Fibroblast of skin of right quadriceps (primary cell): ENCODE measurements at places on chromosomes 16 and 17.

DNA sequence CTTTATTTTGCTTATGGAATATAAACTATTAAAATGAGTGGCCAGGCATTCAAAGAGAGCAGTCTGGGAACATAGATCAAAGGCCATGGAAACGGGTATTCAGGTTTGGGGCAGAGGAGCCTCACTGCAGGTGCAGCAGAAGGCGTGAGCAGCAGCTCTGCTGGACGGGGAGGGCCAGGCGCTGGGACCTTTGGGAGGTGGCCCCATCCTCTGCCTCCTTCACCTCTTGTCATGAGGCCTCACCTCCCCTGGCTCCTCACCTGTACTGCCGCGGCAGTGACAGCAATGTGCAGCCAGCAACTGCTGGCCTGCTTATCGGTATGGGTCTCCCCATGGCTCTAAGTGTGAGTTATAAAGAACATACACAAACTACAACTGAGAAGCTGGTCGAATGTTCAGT is 109.4 kb downstream of the CDK5R1 start:
- DNase-seq, result no peak

DNA sequence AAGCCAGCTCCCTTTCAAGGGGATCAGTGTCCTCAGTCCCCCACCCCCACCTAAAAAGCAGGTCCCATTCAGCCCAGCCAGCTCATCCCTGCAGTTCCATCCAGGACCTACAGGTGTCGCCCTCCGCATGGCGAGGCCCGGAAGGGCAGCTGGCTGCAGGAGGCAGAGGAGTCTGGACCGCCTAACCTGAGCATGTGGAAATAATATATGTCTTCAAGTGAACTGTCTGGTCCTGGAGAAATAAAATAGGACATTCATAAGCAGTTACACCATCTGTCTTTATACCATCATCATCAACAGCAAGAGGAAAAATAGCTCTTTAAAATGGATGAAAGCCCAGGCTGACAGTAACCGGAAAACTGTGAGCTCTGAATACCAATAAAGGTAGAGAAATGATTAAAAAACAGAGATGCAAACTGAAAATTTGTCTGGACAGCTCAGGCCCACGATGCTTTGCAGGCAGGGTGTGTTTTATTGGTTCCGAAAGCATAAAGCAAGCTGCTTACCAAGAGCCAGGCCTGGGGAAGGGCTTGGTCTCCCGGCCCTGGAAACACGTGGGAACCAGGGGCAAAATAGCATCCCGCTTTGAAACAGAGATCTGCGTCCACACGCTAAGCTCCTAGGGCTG is 215.2 kb downstream of the ZFHX3 start:
- DNase-seq, result peak; percentile 75

DNA sequence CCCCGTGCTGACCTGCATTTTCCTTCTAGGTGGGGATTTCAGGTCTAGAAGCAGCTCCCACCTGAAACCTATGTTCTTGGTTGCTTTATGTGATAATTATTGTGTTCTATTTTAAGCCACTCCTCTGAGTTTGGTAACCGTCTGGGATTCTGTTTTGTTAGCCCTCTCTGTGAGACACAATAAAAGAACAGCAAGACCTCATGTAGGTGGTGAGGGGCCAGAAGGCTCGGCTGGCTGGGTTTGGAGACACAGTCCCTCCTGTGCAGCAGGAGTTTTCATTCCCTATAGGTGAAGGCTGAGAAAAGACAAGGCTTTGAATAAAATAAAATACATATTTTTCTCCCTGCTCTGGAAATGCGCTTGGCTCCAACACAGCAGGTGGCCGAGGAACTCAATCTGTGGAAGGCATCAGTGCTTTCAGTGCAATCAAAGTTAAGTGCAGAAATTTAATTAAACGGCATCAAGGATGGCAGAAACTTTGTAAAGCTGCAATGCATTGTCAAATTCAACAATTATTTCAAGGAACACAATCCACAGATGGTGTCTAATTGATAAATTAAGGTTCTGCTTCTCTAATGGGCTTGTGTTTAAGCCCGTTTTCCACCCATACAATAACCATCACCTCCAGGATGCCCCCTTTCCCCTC is 107.8 kb downstream of the MSI2 start:
- no peak for DNase-seq

- no peak for DNase-seq
These were observed 313.7 kb downstream of the SEC14L1 start for GRCh38 chr17:77454242-77455095.

DNA sequence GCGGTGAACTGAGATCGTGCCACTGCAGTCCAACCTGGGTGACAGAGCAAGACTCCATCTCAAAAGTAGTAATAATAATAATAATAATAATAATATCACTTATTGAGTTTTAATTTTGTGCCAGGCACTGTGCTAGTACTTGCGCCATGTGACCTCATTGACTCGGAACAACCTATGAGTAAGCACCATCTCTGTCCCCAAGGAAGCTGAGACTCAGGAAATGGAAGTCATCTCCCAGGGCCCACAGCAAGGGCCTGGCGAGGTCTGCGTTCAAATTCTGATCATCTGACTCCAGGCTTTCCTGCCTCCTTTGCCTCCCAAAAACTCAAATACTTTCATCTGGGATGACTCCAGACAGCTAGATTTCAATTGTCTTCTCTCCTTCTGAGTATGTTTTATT is 162.9 kb downstream of the SEC14L1 start:
- no peak for DNase-seq

DNA sequence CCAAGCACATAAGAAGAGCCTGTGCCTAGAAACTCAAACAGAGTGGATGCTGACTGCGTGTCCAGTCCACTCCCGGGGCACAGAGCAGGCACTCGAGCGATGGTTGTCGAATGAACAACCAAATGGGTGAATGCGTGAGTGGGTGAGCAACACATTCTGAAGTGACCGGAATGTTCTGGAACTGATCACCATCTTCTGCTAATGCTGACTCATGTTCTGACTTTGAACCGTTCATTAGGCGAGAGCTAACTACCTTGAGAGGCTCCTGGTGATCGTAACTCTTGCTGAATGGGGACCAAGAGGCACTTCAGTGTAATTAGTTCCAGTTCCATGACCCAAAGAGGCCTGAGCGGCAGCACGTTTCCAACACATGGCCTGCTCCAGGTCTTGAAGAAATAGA is 37.9 kb downstream of the IRF8 start:
- no peak for DNase-seq

DNA sequence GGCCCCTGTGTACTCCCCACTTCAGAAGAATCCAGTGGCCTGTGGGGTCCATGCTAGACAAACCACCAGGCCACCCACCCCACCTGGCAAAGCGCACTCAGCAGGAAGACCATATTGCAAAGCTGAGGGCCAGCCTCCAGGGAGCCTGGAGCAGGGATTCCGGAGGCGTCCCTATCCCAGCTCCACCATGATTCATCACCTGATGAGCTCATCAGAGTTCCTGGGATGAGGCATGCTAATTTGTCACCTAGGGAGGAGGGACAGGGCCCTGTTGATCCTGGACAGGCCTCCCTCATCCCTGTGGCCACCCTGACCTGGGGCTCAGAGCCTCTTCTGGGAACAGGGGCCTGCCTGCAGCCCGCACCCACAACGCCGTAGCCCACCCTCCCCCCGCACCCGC is 131.6 kb upstream of the PLCG2 start:
- DNase-seq, result peak; percentile 82

- DNase-seq, result no peak
These were observed 5.5 kb upstream of the IL27 start for GRCh38 chr16:28511801-28512789.

DNA sequence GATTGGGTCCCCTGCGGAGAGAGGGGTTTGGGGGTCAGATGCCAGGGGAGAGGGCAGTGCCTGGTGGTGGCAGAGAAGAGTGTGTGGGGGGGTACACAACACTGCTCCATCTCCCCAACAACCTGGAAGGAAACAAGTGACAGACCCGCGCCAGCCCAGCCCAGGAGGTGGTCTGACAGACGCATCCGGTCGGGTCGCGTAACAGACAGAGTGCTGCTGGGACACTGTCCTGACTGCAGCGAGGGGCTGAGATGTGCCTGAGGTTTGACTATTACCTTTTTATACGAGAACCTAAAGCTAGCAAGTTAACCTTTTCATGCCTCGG is 16.2 kb downstream of the UNC13D start:
- DNase-seq, result no peak

GRCh38 chr17:30336369-30337171 is 2.7 kb upstream of the TMIGD1 start:
- peak; percentile 37 for DNase-seq

- DNase-seq, result peak; percentile 99
These were observed at the start of gene USP32 for GRCh38 chr17:60392042-60392844. TSS of gene USP32 (minus strand) at chr17:60392133. CDS start at chr17:60391939, 194 bp downstream.

GRCh38 chr16:82045465-82045864 is 10.4 kb downstream of the HSD17B2 start:
- no peak for DNase-seq

- no peak for DNase-seq
These were observed 28.3 kb downstream of the CCDC40 start for GRCh38 chr17:80064696-80065095.

GRCh38 chr16:87416826-87417527 is 24.8 kb downstream of the MAP1LC3B start:
- peak; percentile 58 for DNase-seq

DNA sequence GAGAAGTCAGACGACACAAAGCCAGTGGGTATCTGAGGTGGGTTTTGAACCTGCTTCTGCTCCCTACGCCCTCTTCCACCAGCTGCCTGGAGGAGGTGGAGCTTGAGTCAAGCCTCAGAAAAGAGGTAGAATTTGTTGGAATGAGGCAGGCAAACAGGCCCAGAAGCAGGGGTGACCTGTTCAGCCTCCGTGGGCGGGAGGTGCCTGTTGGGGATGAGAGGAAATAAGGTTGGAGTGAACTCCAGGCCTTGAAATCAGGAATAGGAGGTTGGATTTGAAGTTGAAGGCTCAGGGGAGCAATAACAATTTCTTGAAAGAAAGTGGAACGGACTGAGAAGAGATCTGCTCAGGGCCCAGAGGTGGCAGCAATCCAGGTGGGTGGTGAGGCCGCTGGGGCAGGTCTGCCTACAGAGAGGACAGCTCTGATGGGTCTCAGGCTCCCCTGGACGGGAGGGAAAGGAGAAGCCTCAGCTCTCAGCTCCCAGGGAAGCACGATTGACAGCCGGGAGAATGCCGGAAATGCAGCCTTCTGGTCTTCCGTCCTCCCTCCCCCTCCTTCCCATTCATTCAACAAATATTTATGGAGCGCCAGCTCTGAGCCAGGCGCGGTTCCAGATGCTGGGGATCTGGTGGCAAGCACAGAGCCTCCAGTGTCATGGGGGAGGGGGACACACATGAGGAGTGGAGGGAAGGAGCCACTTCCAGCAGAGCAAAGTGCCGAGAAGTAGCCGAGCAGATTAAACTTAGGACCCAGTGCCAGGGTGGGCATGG is 61.9 kb upstream of the CIBAR2 start:
- DNase-seq, result peak; percentile 96

DNA sequence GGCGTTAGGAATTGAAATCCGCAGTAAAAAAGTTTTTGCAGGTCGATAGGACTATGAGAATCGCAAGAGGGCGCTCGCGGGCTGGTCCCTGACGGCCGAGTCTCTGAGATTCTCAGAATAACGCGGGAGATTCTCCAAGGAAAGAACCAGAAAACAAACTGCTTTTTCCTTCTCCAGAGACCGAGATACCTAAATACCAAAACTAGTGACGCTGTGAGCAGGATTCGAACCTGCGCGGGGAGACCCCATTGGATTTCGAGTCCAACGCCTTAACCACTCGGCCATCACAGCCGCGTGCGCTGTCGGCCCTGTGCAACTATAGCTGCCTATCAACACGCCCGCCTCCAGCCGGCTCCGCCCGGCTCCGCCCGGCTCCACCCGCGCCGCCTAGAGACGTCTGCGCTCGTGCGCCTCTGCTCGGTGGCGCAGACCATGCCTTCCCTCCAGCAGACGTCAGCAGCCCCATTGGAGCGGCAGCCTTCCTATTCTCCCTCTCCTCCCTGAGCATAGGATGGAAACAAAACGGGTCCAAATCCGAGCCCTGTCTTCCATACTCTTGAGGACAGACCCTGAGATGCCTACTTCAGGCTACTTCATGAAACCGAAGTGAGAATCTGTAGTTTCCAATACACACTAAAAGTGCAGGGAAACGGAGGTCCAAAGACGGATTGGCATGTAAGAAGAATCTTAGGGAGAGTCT is 13.4 kb downstream of the PER1 start:
- DNase-seq, result peak; percentile 99

- peak; percentile 48 for DNase-seq
These were observed 40.1 kb downstream of the NLRC5 start for GRCh38 chr16:57029161-57030160.

DNA sequence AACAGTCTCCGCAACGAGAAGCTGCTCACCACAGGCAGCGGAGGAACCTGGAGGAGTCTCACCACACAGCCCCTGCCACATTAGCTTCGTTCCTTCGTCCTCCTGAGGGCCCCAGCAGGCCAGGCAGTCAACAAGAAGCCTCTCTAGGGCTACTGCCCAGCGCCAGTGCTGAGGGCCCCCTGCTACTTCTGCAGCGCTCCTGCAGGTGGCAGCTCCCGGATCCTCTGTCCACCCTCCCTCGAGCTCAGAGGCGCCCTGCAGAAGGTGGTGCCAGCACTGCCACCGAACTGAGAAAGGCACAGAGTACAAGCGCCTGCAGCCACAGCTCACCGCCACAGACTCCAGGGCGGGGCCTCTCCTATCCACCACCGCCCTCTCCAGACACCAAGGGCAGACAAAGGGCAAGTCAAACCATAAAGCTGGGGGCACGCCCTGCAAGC is 27.3 kb downstream of the KDM8 start:
- DNase-seq, result no peak

GRCh38 chr17:74730491-74731346 is 6.3 kb upstream of the RAB37 start:
- no peak for DNase-seq

DNA sequence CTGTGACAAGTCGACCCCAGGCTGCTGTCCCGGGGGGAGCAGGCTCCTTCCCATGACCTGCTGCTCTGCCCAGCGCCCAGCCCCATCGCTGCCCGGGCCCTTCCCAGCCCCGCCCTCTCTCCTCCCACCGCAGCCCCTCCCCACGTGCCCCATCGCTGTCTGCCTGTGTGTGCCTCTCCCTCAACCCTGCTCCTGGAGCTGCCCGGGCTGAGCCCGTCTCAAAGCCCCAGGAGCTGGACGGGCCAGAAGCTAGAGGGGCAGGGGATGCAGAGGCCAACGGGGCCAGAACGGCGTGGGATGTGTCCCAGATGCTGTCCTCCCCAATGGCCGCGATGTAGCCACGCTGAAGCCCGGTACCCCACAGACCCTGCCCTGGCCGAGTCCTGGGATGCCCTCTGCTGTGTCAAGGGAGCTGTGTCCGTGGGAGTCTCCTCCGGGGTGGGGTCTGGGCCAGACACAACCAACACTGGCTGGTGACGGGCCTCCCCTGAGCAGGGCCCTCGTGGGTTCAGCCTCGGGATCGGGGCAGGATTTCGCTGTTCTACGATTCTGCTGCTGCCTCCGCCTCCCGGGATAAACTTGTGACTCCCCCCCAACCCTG is 118.2 kb upstream of the ZNF750 start:
- no peak for DNase-seq

DNA sequence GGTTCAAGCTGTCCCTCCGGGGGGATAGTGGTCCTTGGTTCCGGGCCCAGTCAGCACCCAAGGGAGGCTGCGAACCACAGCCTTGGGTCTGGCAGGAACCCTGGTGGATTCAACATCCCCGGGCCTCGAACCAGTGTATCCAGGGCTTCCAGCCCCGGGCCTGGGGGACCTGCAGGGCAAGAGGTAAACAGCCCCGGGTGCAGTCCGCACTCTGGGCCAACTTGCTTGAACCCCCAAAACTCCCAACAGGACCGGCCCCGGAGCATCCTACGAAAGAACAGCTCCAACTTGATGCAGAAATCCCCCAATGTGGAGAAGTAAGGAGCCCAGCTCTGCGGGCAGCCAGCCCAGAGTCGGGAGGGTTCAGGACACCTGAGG is 1.5 kb upstream of the NEURL4 start:
- DNase-seq, result no peak

- peak; percentile 36 for DNase-seq
These were observed 46.6 kb downstream of the PECAM1 start for GRCh38 chr17:64343833-64344637.
